ENCODE measurements at places on chromosomes 13 and 19.

DNA sequence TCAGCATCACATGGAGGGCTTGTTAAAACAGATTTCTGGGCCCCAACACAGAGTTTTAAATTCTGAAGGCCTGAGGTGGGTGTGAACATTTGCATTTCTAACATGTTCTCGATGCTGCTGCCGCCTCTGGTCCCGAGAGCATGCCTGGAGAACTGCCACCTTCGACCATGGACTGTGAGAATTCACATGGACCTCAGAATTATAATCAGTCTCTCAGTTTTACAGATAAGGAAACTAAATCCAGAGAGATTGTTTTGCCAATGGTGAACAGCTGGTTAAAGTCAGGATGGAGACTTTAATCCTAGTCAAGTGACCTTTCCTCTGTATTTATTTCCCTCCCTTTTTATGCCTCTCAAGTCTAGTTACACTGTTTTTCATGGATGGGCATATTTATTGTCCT is 14.7 kb downstream of the ALOX5AP start:
- DNase-seq: no peak

- DNase-seq: peak; percentile 58
Measured at GRCh38 chr13:110306960-110307766, at the start of the genes COL4A1 and COL4A2. Gene COL4A1 (minus strand): TSS chr13:110307157. CDS start chr13:110307027, 130 bp downstream. Gene COL4A2 (plus strand): TSS chr13:110307284. CDS start chr13:110307904, 620 bp downstream.

GRCh38 chr19:718991-719512 is 10.3 kb downstream of the PALM start:
- DNase-seq: peak; percentile 75

GRCh38 chr13:48165063-48165462 is 67.9 kb upstream of the ITM2B start:
- DNase-seq: no peak

GRCh38 chr13:114065926-114066774 is 66.3 kb downstream of the RASA3 start:
- no peak for DNase-seq

- no peak for DNase-seq
Measured at GRCh38 chr13:36108342-36108741, 22.8 kb downstream of the DCLK1 start.

DNA sequence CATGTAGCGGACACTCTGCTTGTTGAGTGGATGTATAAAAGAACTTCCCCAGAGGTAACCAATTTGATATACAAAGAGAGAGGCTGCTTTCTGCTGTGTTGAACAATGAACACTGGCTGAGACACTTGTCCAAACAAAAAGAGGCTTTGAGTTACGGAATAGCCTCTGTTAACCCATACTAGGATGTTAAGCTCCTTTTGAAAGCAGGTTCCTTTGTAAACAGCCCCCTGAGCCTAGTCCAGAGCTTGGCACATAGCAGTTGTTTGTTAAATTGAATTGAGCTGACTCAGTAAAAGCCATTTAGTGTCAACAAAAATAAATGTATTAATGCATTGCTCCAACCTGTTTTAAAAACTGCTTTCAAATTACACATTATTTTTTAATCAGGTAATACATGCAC is 200.1 kb downstream of the MZT1 start:
- no peak for DNase-seq

GRCh38 chr13:113532156-113532806 is 41.8 kb upstream of the DCUN1D2 start:
- peak; percentile 52 for DNase-seq

DNA sequence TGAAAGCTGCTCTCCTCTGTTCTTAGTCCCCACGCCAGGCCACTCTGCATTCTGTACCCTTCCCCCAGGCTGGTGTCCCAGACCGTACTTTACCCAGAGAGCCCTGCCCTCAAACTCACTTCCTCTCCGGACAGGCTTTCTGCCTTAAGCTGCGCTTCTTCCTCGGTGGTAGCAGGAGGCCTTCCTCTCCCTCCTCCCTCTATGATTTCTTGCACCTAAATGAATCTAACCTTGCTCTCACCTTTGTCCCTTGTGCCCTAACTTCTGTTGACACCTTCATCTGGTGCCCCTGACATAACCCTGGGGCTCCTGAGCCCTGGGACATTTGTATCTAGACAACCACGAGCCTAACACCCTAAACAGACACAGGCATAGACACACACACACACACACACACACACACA is 29.6 kb upstream of the CEACAM21 start:
- DNase-seq: no peak

DNA sequence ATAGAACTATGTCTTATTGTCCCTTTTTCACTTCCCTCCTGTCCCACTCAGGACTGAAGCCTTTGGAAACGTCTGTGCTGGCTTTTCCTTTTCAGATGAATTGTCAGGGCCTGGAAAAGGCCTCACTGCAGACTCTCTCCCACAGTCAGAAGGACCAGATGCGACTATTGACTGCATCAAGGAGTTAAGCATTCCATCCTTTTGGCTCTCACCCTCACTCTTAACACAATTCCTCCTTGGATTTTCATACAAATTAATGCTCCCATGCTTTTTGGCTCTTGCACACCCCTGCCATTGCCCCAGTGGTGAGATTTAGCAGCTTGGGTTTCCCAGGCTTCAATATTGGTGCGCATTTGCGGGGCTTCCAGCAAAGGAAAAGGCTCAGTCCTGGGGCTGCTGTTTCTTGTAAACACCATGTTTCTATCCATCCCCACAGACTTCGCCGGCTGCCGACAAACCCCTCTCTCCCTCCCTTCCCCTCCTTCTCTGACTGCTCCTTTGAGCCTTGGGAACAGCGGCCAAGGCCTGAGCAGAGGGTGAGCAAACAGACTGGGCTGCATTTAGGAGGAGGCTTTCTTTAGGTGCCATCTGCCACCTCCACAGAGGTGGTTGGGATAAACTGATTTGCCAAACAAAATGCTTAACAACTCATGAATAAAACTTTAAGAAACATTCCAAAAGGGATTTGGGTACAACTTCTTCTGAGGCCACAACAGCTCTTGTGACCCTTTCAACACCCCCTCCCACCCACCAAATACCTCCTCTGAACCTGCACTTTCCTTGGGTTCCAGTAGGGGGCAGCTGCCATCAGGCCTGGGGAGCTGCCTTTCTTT is 48.6 kb upstream of the PCDH8 start:
- no peak for DNase-seq

GRCh38 chr13:108919036-108919907 is 289.9 kb downstream of the MYO16 start:
- no peak for DNase-seq

DNA sequence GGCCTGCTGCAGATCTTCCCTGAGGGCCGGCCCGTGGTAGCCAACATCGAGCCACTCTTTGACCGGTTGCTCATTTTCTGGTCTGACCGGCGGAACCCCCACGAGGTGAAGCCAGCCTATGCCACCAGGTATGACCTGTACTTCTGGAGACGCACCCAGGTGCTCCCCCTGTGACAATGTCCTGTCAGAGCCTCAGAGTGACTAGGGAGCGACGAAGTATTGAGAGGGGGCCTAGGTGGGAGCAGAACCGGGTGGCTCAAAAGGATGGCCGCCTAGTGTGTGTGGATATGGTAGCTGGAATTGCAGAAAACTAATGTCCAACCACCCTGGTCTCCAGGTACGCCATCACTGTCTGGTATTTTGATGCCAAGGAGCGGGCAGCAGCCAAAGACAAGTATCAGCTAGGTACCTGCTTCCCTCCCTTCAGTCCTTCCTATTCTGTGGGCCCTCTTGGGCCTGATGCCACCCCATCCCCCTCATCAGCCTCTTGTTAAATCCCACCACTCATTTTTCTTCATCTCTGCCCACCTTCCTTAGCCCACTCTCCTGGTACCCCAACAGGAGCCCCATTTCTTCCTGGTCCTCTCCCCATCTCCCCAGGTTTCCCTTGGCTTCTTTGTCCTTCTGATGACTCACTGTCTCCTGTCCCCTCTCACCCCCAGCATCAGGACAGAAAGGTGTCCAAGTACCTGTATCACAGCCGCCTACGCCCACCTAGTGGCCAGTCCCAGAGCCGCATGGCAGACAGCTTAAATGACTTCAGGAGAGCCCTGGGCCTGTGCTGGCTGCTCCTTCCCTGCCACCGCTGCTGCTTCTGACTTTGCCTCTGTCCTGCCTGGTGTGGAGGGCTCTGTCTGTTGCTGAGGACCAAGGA is 8.4 kb downstream of the EGLN2 start:
- no peak for DNase-seq

GRCh38 chr19:10100163-10100785 is 2.2 kb downstream of the ANGPTL6 start:
- DNase-seq: no peak

GRCh38 chr19:46191356-46191755 is 38.2 kb upstream of the IGFL1 start:
- no peak for DNase-seq

DNA sequence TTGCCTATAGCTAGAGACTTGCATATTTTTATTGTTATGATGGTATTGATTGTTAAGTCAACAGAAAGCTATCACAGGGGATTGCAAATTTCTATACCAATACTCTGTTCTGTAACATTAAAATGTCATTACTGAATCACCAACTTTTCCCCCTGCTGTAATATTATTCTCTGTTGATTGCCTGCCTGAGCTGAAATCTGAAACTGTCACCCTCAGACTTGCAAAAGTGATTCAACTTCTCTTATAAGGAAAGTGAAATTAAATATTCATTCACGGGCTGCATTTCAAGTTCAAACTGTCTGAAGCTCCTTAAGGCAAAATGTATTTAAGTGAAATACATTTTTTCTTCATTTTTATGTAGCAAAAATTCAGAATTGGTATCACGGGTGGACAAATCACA is 723.2 kb downstream of the PCDH9 start:
- no peak for DNase-seq

Measured in adrenal gland (tissue), 19 donors.